ENCODE measurements at places on chromosomes 5 and 9.
A peak's percentile ranks its signal among the peaks of the same experiment; 100 is the strongest.

GRCh38 chr5:36740259-36740898, 134.0 kb downstream of the SLC1A3 start:
- DNase-seq, result no peak

- DNase-seq, result no peak
These were observed 10.6 kb downstream of the FOXD1 start for GRCh38 chr5:73437777-73438644.

DNA sequence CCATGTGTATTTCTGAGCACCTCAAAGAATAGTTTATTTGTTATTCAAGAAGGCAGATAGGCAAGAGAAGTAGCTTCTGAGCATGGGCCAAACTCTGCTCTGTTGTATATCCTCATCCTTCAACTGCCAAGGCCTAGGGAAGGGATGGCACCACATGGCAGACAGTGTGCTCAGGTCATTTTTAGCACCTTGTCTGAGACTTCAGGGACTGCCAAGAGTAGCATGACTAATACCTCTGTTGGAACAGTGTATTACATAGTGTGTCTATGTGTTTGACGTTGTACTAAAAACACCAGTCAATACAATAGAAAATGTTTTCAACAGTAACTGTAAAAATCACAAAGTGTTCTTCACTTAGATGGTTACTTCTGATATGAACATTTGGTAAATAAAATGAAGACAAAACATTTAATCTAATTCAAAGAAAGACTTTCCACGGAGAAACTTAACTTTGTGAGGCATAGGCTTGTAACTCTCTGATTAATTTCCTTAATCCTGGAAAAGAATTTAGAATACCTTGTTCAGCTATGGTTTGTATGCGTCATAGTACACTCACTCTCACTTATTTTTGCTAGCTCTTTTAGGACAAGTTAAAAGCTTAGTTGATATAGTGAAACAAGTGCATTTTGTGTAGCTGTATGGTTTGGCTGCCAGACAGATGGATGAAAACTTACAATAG, 318.4 kb upstream of the RIOK2 start:
- DNase-seq, result no peak

DNA sequence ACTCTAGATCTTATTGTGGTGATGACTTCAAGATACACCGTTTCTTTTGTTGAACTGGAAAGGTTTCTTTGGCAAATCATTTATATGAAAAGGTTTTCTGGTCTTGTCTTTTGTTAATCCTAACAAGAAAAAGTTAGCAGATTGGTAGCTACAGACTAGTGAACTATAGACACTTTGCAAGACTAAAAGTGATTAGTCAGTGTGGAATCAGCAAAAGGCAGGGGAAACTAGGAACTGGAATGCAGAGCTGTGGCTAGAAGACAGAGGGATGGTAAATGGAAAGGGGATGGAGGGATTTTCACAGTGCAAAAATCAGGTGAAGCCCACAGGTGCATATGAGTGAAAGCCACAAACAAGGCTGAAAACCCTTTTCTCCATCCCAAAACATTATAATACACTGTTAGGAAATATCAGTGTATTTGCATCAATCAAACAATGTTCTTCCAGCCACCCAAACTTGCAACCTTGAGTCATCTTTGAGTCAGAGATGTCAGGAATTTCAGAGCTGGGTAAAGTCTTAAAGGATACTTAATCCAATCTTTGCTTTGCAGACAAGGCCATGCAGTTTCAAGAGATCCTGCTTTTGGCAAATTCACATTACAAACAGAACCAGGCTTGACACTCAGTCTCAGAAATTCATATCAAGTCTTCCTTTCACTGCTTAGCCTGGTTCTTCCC, 52.7 kb downstream of the PLK2 start:
- DNase-seq, result no peak

GRCh38 chr5:39500551-39501175, 75.9 kb upstream of the DAB2 start:
- no peak for DNase-seq

DNA sequence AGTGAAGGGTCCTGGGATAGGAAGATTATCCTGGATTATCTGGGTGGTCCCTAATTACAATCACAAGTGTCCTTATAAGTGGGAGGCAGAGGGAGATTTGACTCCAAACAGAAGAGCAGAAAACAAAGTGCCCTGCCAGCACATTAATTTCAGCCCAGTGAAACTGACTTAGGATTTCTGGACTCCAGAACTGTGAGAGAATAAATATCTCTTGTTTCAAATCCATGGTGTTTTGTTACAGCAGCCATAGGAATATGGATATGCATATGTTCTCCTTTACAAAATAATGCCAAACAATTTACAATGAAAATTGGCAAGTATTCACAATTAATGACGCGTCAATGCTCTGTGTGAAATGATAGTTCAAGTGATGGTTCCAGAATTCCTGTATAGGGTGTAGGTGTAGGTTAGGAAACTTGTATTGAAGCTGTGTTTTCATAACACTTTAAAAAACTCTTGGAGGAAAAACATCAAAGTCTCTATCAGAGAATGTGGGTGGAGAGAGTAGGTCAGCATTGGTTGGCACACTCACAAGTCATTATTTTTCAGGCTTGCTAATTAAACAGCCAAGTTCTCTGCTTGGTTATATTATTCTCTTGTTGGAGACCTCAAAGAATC, 19.9 kb upstream of the PLPP1 start:
- no peak for DNase-seq

DNA sequence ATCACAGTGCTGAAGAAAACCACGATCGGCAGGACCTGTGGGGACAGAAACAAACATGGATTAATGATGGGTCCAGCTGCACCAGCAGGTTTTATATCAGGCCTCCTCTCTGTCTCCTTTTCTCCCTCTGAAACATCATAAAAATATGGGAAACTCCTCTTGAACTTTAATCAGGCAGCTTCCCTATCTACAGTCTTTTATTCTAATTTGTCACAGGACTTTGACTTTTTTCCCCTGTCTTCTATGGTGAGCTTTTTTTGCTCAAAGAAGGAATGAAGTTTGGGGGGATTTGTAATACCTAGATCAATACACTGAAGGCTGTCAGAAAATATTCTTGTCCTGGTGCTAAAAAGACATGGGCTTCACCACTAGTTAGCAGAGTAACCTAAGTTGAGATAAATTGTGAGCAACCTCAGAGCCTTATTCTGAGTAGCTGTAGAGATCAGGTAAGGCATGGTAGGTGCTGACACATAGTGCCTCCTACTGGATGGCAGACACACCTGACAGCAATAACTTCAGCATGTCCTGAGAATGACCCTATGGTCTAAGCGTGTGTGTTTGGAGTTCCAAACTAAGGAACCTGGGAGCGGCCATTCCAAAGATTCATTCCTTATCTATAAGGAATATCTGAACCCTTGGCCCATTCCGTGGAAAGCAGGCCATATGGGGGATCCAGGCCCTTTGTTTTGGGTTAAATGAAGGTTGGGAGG, 46.2 kb downstream of the SLC28A3 start:
- DNase-seq, result no peak

DNA sequence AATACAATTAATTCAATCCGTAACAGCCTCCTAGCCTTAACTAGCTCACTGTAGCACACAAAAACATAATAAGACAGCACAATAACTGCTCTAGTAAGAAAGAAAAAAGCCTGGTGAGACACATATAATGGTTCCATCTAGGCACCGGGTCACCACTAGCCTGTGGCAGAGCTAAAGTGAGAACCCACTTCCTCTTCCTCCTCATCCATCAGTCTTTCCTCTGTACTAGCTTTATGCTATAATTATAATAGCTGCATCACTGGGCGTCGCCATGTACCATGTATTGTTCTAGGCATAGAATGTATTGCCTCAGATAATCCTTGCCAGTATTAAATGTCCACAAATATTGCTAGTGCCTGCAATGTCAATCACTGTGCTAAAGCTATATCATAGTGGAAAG, 23.1 kb downstream of the ADRB2 start:
- no peak for DNase-seq

GRCh38 chr9:76810377-76810957, 46.2 kb downstream of the PCA3 start:
- peak; percentile 36 for DNase-seq

GRCh38 chr5:141850244-141850768, 27.9 kb downstream of the PCDH1 start:
- peak; percentile 44 for DNase-seq

DNA sequence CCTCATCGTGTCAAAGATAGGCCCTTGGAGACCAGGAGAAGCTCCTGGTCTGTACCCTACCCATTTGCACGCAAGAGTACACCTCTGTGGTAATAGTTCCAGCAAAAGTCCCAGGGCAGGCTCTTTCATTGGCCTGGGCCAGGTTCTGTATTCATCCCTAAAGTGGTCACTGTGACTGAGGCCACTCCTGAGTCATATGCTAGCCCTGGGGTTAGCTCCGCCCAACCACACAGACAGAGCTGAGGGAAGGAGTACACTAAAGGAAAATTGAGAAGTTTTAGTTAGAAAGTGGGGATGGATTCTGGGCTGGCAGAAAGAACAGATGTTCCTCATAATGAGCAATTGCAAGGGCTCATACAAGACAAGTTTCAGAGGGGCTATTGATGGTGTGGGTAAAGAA, 206.7 kb downstream of the ARHGAP26 start:
- DNase-seq, result no peak

- DNase-seq, result peak; percentile 6
These were observed 18.4 kb downstream of the TENT4A start for GRCh38 chr5:6731465-6732237.

DNA sequence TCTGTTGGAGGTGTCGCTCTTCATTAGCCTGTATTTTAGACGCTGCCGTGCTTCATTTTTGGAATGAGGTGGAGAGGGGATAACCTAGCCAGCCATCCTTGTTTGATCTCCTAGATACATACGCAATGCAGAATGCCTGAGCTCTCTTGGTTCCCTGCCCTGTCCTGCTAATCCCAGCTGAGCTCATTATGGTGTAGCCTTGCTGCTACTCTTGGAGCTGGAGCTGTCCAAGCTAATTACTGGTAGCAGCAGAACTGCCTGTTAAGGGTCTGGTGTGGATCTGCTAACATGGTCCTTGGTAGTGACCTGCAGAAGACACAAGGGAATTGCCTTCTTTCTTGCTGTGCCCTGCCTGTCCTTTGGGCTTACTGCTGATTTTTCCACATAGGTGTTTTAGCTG, 207.9 kb downstream of the CNTLN start:
- DNase-seq, result no peak

DNA sequence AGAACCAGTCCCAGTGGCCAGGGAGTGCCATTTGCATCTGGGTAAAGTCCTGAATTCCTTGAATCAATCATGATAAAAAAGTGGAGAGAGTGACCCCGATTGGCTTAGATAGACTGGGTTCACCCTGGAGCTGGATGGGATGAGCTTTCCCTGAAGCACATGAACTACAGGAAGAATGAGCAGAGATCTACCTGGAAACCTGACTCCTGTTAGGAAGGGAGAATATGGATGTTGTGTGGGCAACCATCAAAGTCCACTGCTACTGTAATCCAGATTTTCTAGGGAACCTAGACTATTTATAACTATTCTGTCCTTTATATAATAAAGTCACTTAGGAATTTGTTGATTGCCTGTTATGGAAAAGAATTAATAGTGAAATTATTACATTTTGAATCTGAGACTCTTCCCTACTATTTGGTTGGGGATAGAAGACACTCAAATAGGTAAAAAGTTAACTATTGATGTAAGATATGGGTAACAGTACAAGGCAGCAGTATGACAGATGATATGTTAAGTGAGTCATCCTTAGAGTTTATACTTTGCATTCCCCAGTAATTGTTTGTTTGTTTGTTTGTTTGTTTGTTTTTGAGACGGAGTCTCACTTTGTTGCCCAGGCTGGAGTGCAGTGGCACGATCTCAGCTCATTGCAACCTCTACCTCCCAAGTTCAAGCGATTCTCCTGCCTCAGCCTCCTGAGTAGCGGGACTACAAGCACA, 17.9 kb downstream of the CYSTM1 start:
- no peak for DNase-seq

- no peak for DNase-seq
These were observed 53.6 kb downstream of the RXRA start for GRCh38 chr9:134379831-134380365.

DNA sequence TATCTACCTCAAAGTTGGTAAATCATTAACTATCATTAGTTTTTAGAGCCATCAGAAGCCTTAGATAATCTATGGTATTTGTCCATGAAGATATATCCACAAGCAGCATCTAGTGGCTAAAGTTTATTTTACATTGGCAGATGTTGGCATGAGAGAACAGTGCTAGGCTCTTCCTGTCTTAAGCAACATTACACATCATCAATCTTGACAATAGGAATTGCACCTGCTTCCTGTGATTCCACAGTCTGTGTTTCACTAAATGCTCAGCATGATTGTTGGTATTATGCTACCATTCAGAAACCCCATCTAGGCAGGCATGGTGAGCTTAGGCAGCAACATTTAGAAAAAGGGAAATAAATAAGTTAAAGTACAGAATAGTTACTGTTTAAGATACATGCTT, 246.6 kb downstream of the SLCO4C1 start:
- no peak for DNase-seq

- DNase-seq, result no peak
These were observed 115.9 kb downstream of the RGS3 start for GRCh38 chr9:113579283-113580040.

DNA sequence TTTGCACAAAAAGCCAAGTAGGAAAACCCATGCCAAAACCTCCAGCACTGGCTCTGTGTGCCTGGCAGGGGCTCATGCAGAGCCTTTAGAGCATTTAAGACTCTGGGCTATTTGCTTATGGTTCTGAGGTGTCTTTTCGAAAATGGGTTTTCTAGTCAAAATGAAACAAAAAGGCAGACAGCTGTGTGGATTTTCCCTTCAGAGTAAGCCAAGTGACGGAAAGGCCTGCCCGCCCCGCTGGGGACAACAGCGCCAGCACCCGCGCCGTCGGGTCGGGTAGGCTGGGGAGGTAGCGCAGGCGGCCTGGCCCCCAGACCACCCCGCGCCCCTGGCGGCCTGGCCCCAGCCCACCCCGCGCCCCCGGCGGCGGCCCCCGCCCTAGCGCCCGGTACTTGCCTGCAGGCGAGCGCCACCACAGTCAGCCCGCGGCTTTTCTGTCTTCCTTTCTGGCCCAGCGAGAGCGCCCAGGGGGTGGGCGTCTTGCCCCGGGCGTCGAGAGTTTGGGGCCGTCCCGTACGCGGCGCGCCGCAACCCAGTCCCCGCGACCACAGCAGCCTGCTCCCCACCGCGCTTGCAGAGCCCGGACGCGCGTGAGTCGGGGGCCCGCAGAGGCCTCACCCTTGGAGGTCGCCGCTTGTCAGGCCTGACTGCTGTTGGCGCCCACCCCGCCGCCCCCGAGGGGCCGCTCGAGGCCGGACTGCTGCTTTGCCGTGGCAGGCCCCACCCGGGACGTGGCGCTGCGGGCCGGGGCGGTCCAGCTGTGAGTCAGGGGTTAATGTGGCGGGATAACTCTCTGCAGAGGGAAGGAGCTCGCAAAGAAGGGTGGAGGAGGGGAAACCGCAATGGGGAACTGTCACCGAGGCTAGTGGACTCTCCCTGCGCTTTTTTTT, at the start of gene TICAM2:
TICAM2 (minus strand) TSS at position 779 of the 890 bp plus-strand sequence. CDS start 21,223 bp downstream, outside the sequence.
- peak; percentile 82 for DNase-seq

All from left hindlimb (tissue), 1 donor.